Hepatocyte (in vitro differentiated cells): ENCODE measurements at places on chromosomes 1 and 21. TPM values are rescaled to one million over a fixed set of nuclear protein-coding genes. Genes with fewer than 3 reads are reported as not detected.

Gene GPX7
- polyA plus RNA-seq = 56.4 and 58.0 TPM in 2 replicates

Gene MYBPH
- polyA plus RNA-seq = 0.70 TPM in 1 of 2 replicates, not detected in the other

Gene EDN2
- polyA plus RNA-seq = 2.3 and 2.7 TPM in 2 replicates

DNA sequence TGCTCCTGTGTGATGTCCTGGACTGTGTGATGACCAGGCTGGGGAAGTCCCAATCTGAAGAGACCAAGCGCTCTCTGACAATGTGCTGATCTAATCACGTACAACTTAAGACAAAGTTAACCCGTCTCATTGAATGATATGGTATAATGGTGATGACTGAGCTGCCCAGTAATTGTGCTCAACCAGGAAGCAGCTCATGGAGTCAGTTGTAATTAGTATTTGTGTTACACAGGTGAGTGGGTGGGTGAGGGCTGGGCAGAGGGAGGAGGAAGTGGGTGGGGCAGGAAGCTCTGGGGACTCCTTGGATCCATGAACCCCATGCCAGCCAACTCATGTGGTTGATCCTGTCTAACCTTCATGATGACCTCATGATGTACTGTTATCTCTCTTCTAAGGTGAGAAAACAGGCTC is 8.7 kb upstream of the ECE1 start:
- no peak for DNase-seq

DNA sequence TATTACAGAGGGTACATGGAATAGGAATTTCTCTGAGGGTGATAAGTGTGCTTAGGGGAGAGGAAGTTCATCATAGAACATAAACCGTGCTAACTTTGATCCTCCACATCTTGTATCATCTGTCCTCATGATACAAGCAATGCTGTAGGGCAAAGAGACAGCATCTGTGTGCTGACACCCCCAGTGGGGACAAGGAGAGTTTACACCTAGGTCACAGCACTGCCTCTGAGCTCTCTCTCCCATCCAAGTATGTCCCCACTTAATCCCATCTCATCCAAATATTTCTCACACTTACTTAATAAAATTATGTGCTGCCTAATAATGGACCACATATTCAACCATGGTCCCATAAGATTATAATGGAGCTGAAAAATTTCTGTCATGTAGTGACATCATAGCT is 4.3 kb upstream of the TEDDM1 start:
- DNase-seq = no peak

DNA sequence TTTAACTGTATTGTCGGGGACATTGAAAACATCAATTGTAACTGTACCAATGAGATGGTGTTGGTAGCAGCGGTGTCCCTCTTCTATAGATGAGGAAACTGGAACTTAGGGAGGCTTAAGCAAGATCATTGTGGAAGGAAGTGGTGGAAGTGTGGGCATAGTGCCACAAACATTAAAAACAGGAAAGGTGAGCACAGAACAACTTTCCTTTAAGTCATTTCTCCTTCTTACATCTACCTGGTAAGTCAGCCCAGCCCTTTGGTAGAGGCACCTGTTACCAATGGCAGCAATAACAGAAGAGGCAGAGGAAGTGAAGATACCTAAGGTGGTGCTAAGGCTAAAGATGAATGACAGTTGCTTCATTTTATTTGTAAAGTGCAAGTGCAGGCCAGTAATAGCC is 12.0 kb upstream of the CTSS start:
- DNase-seq = no peak

- peak; percentile 40 for DNase-seq
Observed at GRCh38 chr1:200184196-200184595, 156.7 kb downstream of the NR5A2 start.

GRCh38 chr21:33403128-33403785 is at the start of gene IFNGR2:
IFNGR2 (plus strand) TSS chr21:33403413; CDS start chr21:33403544, 131 bp downstream.
- DNase-seq = peak; percentile 81

- DNase-seq = peak; percentile 72
Observed at GRCh38 chr1:8211883-8212579, 105.9 kb upstream of the SLC45A1 start.

GRCh38 chr1:48018799-48019198 is 21.6 kb upstream of the TRABD2B start:
- no peak for DNase-seq

- DNase-seq = peak; percentile 6
Observed at GRCh38 chr1:20885121-20885520, 98.0 kb upstream of the HP1BP3 start.

DNA sequence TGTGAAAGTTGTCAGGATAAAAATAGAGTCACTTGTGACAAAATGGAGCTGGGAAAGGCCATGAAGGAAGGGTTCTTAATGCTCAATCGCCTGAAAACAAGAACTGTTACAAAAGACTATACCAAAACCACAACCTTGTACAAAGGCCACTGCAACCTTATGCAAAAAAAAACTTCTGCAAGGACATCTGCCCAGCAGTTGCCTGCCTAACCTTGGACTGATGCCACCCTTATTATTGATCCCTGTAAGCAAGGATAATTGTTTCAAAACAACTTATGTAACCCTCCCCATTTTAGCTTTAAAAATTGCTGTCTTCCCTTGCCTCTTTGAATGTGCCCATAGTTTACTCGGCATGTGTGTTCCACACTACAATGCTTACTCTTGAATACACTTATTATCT is 5.7 kb downstream of the ALG14 start:
- no peak for DNase-seq

- DNase-seq = peak; percentile 63
Observed at GRCh38 chr1:246971090-246971721, 36.7 kb downstream of the ZNF695 start.

GRCh38 chr1:22139817-22140216 is 3.1 kb downstream of the WNT4 start:
- DNase-seq = no peak
